Liver (tissue), 10 donors: ENCODE measurements at places on chromosomes 6 and 20.

DNA sequence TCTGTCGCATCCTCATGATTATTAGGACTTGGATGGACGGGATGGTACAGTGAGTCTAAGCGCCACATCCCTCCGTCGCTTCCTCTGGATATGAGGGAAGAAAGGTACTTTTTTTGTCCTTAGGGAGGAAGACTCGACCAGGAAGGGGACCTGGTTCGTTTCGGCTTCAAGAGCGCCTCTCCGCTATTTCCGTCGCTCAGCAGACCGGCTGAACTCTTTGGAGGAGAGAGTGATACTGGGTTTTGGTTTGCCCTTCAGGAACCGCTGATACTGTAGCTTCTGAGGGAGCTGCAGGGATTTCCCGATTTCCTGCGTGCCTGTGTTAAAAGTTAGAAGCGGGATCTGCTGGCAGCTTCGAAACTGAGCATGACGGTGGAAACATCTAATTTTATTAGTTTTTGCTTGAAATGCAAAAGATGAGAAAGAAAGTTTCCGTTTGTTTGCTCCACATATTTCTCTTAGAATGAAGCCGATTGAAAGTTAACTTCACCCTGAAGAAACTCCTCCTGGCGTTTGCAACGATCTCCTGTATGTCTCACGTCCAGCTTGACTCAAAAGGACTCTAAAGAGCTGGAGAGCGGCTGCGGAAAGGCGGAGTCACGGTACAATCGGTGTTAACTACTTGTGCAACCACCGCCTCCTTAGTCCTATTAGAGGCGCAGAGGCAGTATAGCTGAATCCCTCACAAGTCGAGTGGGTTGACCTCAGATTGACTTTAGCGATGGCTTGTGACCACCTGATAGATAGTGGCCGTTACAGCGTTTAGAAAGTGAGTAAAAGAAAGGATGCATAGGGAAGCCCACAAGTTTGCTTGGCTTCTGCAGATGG, 129.4 kb downstream of the TRIM27 start:
- no peak for DNase-seq

- DNase-seq = no peak
These were observed 134.4 kb upstream of the CST7 start for GRCh38 chr20:24814556-24815195.

GRCh38 chr6:4403828-4404227, 268.5 kb upstream of the ECI2 start:
- no peak for DNase-seq

GRCh38 chr20:9482180-9482579, 32.2 kb upstream of the LAMP5 start:
- DNase-seq = no peak

GRCh38 chr6:33779290-33779689, 9.6 kb downstream of the LEMD2 start:
- no peak for DNase-seq

GRCh38 chr20:51034988-51035656, 12.2 kb upstream of the KCNG1 start:
- no peak for DNase-seq

DNA sequence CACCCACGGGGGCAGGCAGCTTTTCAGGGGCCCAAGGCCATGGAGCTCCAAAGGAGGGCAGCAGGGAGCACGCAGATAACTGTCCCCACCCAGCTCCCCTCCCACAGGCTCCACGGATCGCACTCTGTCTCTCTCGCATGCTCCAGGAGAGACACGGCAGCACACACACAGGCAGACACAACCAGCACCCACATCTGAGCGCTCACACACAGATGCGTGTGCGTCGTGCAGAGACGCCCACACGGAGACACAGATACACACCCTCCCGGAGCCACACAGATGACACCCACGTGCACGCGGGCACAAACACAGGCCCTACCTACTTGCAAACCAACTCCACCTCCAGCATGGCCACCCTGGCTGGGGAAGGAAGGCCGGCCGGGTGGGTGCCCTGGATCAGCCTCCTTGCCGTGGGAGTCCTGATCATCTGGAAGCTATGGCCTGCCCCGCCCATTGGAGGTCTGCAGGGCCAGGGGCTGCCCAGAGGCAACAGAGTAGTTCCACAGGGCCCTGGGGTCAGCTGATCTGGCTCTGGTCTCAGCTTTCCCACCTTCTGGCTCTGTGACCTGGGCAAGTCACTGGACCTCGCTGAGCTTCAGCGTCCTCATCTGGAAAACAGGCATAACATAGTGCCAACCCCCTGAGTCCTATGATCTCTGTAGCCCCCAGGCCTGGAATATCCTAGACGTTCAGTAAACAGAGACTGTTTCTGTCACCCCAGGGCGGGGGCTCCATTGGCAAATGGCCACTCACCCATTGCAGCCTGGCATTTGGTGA, 31.5 kb downstream of the AAR2 start:
- no peak for DNase-seq

DNA sequence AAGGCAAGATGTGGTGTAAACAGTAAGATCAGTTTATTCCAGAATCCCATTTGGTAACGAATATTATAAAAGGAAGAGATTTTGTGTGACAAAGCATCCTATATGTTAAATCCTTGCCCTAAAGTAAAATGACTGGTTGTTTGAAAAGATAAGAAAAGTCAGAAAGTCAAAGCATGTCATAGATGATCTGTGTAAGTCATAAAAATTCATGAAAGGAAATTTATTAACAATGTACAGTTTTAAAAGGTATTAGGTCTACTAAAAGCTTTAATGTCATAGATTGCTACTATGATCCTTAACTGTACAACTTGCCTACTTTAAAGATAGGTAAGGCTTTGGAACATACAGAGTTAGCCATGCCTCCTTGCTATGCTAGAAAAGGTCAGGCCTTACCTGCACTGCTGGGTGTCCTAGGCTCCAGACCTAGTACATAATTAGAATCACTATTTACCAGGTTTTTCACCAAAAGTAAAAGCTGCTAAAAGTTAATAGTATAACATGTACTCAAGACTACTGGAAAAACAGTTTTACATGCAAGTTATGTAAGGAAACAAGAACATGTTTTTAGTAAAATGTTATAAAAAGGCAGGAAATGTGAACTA, 1090.1 kb upstream of the ADGRB3 start:
- DNase-seq = no peak
